Stimulated activated CD4-positive, alpha-beta T cell treated with anti-CD3 and anti-CD28 coated beads, Interleukin-1b, Interleukin-23, amount 100 ng/mL, for 1 hour (primary cell): ENCODE measurements at places on chromosomes 2 and 18.

DNA sequence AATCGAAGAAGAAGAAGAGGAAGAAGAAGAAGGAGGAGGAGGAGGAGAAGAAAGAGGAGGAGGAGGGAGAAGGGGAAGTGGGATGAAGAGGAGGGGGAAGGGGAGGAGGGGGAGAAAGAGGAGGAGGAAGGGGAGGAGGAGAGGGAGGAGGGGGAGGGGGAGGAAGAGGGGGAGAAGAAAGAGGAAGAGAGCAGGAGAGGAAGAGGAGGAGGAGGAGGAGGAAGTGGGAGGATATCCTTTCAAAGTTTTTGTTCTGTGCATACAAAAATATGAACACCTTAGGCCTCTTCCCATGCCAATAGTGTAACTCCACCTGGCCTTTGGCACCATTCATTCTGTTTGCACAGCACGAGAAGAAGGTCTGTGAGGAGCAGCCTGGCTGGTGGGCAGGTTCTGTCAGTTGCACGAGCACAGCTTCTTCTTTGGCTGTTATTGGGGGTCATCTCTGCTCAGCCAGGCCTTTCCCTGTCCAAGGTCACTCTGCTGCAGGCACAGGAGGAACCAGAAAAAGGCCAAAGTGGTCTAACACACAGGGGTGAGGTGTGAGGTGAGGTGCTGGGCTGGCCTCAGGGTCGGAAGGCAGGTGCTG, 25.8 kb upstream of the PLB1 start:
- no peak for DNase-seq

- DNase-seq, result no peak
Observed at GRCh38 chr2:220015576-220015975, 388.1 kb downstream of the SLC4A3 start.

GRCh38 chr18:75130591-75131328, 78.2 kb downstream of the PTGR3 start:
- DNase-seq, result no peak

GRCh38 chr18:14086458-14087231, 45.6 kb downstream of the ZNF519 start:
- DNase-seq, result no peak

- DNase-seq, result no peak
Observed at GRCh38 chr2:67463810-67464209, 66.7 kb downstream of the ETAA1 start.

DNA sequence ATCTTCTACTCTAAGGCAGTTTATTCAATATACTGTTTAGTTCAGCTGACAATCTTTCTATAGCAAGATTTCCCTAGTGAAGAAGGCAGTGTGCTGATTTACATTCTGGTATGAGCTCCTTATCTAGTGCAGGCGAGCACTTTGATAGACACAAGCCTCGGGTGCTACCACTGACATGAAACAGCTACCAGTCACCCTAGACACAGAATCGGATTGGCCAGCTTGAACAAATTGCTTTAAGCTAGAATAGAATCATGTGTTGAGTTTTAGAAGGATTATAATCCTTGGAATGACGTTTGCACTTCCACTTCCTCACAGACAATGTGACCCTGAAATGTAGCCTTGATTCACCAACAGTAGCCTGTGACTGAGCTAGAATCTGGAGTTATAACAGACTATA, 394.0 kb downstream of the EPHA4 start:
- DNase-seq, result no peak

DNA sequence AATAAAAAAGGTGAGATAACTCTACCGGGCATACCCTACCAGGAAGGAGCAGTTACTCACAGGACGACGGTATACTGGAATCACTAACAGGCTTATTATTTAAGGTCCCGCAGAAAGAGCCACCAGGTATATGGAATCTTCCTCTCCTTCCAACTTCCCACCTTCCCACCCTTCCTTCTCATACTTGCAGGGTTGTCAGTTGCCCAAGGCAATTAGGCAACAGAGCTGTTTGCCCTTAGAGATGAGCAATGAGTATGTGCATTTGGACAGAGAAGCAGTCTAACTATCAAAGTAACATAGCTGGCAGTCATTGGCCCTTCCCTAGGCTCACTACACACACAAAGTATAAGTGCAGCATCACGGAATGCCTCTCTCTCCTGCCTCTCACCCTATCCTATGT, 32.1 kb upstream of the EVA1A start:
- no peak for DNase-seq

DNA sequence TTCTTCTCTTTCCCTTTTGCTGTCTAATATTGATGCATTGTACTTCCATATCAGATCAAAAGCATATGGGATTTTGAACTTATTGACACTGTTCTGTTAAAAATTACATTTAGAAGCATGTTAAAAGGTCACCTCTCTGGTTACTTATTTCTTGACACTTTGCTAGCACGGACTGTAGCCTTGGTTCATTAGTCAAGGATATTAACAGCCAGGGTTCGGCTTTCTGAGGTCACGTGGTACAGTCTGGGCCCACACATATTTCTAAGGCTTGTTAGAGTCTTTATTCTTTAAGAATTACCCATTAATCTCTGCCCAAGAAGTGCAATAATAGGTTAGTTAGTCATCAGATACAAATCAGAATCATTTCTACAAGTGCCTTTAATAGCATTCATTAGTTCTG, 1035.8 kb upstream of the FANCL start:
- DNase-seq, result no peak

DNA sequence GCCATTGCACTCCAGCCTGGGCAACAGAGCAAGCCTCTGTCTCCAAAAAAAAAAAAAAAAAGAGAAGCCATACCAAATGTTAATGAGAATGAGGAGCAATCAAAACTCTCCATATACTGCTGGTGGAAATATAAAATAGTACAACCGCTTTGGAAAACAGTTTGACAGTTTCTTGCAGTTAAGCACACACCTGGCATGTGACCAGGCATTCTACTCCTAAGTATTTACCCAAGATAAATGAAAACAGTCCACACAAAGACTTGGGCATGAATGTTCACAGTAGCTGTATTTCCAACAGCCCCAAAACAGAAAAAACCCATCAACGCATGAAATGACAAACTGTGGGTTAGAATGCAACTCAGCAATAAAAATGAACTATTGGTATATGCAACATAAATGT, 76.0 kb upstream of the ST8SIA5 start:
- DNase-seq, result no peak

- DNase-seq, result no peak
Observed at GRCh38 chr2:223247136-223247535, 195.1 kb downstream of the KCNE4 start.
